Airway epithelial cell (primary cell): ENCODE measurements at places on chromosomes 13 and 19. TPM values are rescaled to one million over a fixed set of nuclear protein-coding genes. Genes with fewer than 3 reads are reported as not detected.

The LRFN3 gene
- total RNA-seq, result 6.5 and 10.8 TPM in 2 replicates

The PPP1R12C gene
- total RNA-seq, result 36.5 and 41.4 TPM in 2 replicates

The PRTN3 gene
- total RNA-seq, result 0.49 TPM in 1 of 2 replicates, not detected in the other

The PTGIR gene
- total RNA-seq, result 0.05 and 0.21 TPM in 2 replicates
